GDM1 (cell line): ENCODE measurements at places on chromosomes 13 and 19.
A peak's percentile ranks its signal among the peaks of the same experiment; 100 is the strongest.

GRCh38 chr13:112997188-112998130 is 28.4 kb downstream of the MCF2L start:
- DNase-seq, result no peak

DNA sequence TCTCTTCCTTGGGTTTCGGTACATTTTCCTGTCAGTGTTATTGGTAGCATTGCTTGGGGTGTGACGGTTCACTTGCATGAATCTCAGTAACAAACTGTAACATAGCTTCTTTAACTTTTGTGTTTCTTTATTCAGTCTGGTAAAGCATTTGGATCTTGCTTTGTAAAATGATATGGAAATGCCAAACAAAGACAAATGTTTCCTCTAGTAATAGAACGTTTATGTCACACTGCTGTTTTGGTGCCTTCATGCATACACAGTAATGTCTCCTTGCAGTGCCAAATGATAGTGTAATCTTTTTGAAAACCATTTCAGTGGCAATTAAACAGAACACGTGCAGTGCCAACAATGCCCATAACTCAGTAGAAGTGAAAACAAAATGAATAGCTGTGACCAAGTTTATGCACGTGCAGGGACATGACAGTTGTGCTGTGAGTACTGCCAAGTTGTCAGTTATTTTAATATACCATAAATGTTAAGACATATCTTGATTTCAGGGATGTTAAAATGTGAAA is 110.8 kb downstream of the RXFP2 start:
- DNase-seq, result no peak

DNA sequence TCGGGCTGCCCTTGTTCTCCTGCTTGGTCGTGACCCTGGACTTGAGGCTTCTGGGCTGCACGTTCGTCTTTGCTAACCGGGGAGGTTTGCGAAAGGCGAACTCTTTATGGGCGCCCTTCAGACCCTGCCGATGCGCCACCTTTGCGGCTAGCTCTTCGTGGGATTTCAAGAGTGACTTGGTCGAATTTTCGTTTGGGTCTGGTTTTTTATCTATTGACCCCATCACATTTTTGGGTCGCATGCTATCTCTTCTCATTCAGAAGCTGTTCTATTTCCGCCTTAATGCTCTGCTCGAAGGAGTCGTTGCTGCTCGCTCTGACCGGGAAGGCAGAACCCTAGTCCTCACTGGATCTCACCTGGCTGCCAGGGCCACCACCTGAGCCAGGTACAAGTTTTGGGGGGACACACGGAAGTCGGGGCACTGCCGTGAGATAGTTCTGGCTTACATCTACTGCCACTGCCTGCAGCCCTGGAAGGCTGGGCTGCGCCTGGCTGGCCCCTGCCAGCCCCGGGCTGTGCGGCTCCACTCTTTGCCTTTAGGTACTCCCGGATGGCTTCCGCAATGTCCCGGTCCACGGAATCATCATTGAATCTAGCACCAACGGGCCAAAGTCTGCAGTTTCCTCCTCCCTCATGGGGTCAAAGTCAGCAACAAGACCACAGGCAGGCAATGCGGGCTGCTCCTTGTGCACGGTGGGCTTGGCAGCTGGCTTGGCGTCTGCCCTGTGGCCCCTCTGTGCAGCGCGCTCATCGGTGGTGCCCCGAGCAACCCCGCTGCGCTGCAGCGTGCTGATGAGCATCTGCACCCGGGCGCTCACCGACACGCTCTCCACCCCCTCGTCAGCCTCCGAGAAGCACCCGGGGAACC is 16.2 kb downstream of the RB1 start:
- DNase-seq, result no peak

DNA sequence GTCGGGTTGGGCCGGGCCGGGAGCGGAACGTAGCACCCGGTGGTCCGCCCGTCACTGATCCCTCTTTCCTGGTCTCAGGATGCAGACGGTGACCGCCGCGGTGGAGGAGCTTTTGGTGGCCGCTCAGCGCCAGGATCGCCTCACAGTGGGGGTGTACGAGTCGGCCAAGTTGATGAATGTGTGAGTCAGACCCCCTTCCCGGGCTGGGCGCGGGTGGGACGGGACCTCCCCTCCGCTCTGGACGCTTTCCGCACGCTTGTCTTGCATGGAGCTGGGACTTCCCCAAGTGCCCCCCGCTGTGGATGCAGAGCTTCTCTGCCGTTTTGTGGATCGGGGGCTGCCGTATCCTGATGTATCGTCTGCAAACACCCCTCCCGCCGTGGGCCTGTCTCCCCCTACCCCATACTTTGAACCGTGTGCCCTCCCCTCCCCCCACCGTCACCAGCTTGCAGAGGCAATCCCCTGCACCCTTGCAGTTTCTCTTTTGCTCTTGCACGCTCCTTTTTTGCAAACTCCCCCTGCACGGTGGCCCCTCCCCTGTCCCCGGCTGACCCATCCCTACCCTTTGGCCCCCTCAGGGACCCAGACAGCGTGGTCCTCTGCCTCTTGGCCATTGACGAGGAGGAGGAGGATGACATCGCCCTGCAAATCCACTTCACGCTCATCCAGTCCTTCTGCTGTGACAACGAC is 669 bp downstream of the GADD45B start:
- DNase-seq, result no peak

GRCh38 chr19:46887240-46887782 is 26.5 kb downstream of the ARHGAP35 start:
- no peak for DNase-seq

- peak; percentile 72 for DNase-seq
Measured at GRCh38 chr19:4633140-4633967, 6.0 kb upstream of the TNFAIP8L1 start.

DNA sequence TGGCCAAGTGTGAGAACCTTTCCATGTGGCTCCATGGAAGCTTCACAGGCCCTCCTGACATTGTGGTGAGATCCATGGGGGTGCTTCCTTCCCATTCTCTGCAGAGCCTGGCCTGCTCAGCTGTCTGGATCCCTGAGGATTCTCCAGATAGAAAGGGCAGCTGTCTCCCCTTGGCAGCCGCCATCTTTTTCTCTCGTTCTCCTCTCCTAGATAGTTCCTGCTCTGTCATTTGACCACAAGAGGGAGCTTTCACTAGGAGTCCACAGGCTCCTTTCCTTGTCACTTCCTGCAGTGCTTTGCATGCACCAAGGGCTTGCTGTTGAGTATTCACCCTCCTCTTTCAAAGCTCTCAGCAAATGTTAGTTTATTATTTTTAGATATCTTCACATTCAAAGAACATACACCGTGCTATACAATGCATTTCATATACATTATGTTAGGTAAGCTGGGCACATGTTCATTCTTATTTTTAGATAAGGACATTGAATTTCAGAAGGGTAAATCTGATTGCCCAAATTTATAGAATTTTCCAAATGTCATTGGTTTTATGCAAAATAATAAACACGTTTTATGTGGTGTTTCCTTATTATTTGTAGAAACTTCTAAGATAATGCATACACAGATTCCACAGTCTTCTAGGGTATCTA is 133.2 kb downstream of the FRY start:
- DNase-seq, result peak; percentile 25

DNA sequence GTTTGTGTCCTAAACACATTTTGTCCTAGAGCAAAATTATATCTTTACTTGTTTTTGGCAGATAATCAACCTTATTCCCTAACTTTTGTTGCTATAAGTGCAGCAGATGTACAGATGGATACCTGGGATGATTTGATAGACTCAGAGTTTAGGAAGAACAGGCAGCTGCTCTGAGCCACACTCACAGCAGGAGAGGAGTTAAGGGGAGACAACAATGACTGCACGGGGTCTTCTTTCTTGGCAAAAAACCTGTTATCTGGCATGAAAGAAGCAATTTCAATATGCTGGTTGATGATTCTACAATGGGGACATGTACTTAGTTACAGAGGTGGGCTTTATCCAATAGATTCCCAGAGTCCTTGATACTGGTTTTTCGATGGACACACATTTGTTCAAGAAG is 258.9 kb upstream of the PCDH9 start:
- DNase-seq, result no peak

DNA sequence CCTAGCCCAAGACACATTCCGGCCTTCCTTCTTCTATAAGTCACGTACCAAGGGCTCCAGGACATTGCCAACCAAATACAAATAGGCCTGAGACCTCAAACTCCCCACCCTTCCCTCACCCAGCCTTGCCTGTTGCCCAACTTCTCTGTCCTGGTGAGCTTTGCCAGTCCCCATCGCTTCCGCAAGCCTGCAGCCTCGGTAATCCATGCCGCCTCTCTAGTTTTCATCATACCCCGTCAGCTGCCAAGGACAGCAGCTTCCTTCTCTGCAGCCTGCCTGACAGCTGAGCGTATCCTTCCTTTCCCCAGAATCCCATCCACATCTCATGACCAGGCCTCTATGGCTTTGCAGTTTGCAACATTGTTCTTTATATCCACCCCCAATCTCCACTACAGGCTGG is 36.6 kb upstream of the POMP start:
- no peak for DNase-seq

GRCh38 chr13:80463673-80464352 is 122.9 kb upstream of the SPRY2 start:
- no peak for DNase-seq

DNA sequence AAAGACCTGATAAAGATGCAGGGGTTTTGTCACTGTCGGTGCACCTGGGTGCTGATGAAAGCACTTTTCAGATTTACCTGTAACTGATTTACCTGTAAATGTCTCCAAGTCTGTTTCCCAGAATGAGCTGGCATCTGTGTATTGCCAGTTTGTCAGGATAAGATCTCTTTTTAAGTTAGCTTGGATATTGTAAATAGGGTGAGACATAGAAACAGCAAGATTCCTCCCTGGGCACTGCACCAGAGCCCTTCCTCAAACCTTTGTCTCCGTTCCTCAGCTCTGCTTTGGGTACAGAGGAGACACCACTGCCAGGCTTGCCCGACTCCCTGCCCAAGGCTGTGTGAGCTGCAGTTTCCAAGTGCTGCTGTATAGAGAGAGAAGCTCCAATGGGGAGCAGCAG is 158.6 kb downstream of the TNFRSF19 start:
- DNase-seq, result no peak

GRCh38 chr13:99500839-99501183 is 461 bp upstream of the TM9SF2 start:
- DNase-seq, result no peak

DNA sequence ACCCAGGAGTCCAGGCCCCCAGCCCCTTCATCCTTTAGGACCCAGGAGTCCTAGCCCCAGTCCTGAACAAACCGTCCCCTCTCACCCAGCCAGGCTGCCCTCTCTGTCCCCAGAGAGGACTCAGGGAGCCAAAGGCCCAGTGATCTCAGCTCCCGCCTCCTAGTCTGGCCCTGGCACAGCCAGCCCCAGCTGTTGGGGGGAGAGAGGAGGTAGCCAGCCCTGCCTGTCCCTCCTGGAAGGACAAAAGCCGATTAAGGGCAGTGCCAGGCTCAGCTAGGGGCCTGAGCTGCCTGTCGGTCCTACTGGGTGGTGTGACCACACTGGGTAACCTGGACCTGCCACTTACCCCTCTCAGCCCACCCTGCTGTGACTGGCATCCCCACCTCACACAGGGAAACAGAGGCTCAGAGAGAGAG is 14.5 kb downstream of the LIPE start:
- DNase-seq, result no peak

DNA sequence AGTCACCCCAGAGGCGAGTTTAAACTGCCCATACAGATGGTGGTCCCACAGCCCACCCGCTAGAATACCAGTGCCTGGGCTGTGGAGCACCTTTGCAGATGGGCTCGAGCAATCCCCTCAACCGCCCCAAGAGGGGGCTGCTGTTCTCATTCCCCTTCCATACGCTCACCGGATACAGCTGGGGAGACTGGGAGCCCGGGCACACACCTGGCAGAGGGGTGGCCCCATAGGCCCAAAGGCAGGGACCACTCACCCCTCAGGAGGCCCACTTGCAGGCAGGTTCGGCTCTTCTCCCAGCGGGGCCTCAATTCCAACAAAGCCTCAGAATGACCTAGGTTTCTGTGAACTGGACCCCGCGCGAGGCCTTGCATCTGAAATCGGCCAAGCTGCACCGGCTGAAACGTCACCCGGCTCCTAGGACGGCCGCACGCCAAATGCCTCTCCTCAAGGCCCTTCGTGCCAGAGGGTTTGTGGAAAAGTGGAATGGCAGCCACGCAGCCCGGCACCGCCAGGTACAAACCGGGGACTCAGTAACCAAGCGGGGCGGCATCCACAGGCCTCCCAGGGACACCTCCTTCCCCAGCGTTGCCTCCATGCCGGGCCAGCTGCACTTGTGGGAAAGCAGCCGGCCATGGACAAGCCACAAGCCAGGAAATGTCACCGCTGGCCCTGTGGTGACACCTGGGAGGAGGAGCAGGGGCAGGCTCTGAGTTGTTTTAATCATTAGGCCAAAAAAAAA is 18.7 kb downstream of the MLLT1 start:
- no peak for DNase-seq

DNA sequence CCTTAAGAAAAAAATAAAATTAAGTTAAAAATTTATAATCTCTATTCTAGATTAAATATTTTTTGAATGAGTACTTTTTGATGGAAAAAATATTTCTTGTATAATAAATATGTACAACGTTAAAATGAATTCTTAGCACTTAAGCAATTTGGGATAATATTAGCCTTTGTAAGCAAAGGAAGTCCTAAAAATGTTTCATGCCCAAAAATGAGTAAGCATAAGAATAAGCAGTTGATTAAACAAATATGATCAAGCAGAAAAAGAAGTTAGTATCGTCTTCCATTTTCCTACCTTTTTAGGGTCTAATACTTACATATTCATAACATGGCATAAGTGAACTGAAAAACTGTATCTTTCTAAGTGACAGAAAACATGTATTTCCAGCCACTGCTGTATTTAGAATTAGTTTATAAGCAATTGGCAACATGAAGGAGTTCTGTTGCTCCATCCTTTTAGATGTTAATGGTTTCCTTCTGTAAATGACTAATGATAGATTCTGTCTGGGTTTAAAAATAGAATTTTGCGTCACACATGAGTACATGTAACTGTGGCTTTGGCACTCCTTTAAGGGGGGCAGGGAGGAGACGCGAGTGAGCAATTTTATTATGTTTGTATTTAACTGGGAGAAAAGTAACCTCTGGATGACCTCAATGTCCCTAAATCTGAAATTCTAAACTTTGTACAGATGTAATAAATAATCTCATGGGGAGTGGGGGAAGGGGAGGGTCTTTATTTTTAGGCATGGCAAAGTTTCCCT is 237.4 kb downstream of the RGCC start:
- no peak for DNase-seq

DNA sequence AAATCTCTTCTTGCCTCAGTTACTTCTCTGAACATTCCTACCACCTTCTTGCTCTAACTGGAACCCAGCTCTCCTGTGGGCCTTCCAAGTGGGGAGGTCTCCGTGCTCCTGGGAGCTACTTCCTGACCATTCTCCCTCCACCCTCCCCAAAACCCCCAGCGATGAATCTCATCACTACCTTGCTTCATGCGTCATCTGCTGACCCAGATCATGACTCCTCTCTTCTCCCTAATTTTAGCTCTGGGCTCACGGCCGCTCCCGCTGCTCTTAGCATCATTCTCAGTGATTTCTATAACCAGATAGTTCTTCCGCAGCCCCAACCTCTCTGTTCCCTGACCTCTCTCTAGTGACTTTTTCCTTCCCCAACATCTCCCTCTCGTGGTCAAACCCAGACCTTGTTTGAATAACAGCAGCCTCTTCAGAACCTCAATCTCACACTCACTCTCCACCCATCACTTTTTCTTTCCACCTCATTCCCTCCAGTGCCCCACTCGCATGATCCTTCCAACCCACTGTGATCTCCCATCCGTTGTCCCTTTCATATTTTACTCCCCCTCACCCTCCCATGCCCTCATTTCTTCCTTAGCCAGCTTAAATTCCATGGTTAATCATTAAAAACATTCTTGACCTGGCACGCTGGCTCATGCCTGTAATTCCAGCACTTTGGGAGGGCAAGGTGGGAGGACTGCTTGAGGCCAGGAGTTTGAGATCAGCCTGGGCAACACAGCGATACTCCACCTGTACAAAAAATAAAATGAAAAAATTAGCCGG is 21.8 kb downstream of the MRPS12 start:
- DNase-seq, result peak; percentile 24
